ENCODE measurements at places on chromosomes 7 and 10. TPM values are rescaled to one million over a fixed set of nuclear protein-coding genes. Genes with fewer than 3 reads are reported as not detected.

CNOT4 gene
- 23.3 TPM for total RNA-seq

- DNase-seq = no peak
These were observed 156.5 kb upstream of the CHST15 start for GRCh38 chr10:124249812-124250432.

GRCh38 chr7:128928882-128929788, 8.6 kb upstream of the IRF5 start:
- DNase-seq = no peak

- DNase-seq = no peak
These were observed 19.4 kb downstream of the SPOCK2 start for GRCh38 chr10:72068901-72069446.

TEX47 gene
- not detected for total RNA-seq

- DNase-seq = peak; percentile 49
These were observed 31.6 kb upstream of the LEP start for GRCh38 chr7:128209229-128210035.

- no peak for DNase-seq
These were observed 53.5 kb downstream of the GLI3 start for GRCh38 chr7:42183547-42183946.

MSMB gene
- total RNA-seq = not detected
